ENCODE measurements at places on chromosomes 4 and X.

- no peak for DNase-seq
Observed at GRCh38 chr4:74197080-74197479, 39.2 kb downstream of the MTHFD2L start.

DNA sequence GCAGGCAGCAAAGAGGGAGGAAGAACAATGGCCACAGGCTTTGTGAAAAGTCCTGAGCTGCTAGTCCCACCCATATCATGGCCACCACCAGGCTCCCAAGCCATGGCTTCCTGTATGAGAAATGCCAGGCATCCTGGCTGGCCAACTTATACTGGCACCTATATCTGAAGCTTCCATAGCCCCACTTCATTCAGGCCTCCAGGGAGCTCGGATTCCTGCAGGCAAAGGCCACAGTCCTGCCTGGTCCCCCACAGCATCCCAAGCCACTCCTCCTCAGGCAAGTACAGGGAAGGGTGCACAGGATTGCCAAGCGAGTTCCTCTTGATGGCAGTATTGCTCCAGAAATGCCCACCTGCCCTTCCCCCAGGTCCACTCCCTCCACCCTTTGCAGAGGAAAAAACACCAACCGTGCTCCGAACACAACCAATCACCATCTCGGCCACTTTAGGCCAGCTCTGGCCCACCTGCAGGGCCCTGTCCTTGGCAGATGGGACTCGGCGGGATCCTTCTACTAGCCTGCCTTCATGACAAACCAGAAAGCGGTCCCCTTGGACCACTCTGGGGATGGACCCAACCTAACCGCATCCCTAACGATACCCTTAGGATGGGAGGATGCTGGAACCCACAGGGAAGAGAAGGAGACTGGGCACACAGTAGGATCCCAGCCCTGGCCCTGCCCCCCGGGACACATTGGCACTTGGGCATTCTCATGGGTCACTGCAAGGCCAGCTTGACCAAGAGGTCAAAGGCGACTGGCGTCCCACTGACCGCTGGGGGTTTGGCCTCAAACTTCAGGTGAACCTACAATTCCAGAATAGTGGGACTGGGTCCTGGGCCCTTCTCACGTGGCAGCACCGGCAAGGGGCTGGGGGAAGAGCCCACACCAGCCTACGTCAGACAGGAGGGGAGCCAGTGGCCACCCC lies 220.4 kb upstream of the AGTR2 start:
- DNase-seq: no peak

DNA sequence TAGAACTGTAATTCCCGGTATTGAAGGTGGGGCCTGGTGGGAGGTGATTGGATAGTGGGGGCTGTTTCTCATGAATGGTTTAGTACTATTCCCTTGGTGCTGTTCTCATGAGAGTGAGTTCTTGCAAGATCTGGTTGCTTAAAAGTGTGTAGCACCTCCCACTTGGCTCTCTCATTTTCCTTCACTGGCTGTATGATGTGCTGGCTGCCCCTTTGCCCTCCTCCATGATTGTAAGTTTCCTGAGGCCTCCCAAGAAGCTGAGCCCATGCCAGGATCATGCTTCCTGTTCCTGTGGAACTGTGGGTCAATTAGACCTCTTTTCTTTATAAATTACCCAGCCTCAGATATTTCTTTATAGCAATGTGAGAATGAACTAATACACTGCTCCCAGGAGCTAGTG lies 8.7 kb downstream of the ANXA10 start:
- DNase-seq: no peak

DNA sequence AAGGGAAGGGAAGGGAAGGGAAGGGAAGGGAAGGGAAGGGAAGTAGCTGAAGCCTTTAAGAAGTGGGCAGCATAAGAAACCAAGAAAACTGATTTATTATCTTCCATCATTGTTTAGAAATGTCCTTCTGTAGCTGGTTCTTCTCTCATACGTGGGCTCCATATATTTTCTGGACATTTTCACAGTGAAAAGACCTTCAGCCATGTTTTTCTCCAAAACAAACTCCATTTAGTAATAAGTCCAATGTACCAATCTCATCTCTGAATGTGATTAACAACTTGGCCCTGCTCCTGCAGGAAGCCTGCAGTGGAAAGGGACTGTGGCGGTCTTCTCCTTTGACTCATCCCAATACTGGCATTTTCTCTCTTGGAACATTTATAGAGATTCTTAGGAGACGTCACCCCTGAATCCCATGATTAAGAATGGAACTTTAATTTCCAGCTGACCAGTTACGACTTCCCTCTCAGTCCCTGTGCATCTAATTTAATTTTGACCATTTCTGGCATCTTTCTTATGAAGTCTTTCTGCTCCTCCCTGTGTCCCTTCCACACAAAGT lies 96.6 kb upstream of the GUCY1A1 start:
- no peak for DNase-seq

GRCh38 chr4:112185334-112185733 lies 40.1 kb downstream of the FAM241A start:
- no peak for DNase-seq

DNA sequence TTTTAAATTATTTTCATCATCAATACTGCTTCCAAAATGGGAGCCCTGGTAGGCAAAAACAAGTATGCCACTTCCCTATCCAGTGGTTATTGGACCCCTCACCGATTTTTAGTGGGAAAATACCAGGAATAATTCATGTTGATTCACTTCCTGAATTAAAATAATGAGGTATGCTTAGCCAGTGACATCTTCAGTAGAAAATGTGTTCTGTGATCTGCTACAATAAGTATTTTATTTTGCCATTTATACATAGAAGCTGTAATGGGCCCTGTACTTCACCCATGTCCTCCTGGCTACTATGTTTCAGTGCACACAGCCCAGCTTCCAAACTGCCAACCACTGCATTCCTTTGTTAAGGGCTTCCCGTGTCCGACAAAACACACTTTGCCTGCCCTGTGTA lies 41.0 kb upstream of the KLHL34 start:
- DNase-seq: no peak

GRCh38 chrX:33183361-33183760 lies 28.0 kb downstream of the DMD start:
- DNase-seq: no peak

DNA sequence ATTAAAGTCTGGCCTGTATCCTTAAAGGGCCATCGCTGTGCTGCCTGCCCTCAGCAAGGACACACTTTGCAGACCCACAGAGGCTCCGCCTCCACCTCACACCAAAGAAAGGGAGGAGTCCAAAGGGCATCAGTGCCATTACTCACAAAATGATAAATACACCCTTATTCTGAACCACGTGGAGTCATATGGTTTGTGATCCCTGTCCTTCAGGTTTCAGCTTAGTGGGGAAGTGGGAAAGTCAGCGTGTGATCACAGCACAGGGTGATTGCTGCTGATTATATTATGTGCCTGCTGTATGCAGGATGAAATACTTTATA lies 35.9 kb upstream of the MSANTD1 start:
- no peak for DNase-seq

DNA sequence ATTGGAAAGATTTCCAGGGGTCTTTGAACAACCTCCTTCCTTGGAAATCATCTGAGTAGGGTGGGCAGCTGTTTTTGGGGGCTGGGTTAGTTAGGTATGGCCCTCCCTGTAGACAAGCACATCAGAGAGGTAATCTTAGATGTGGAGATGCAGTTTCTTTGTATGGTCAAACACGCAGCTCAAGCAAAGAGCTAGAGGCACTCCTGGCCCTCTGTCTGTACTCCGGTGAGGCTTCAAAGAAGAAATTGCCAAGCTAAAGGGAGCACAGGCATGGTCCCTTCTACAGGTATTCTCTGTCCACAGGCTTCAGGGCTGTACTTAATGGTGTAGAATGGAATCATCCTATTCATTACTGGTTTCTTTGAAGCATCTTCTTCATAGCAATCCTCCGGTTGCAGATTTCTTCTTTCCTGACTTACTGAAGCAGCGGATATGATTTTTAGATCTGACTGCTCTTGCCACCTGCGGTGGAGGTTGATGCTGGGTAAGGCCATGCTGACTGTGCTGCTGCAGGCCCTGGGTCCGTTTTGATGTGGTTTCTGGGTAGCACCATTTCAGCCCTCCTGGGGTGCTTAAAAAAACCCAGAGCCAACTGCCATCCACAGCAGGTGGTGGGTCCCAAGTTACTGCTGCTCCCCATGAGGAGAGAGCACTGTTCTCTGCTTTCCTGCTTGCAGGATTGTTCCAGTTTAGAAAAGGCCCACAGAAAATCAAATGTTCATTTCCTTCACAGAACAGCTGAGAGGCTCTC lies 318.9 kb upstream of the GATB start:
- DNase-seq: peak; percentile 9

DNA sequence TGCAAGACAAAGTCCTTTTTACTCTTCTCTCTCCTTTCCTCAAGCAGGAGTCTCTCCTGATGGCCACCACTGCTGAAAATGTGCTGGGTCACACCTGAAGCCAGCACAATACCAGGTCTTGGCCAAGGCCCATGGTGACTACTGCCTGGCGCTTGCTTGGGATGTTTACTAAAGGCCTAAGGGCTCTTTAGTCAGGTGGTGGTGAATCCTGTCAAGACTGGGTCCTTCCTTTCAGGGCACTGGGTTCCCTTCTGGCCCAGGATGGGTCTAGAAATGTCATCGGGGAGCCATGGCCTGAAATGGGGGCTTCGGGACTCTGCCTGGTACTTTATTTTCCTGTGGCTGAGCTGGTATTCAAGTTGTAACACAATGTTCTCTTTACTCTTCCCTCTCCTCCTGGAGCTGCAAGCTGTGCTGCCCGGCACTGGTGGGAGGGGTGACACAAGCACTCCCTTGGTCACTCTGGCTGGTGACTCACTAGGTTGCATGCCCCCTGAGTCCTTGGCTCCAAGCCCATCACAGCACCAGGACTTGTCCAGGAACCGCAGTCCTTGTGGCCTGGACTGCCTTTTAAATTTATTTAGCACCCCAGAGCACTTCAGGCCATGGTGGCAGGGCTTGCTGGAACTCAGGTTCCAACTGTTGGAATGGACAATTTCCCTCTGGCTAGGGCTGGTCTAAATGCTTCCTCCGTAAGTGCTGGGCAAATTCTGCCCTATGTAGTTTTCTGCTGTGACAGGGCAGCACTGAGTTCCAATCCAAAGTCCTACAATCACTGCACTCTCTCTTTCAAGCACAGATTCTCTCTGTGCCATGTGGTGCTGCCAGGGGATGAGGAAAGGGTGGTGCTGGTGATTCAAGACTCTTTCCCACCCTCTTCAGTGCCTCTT lies 11.3 kb downstream of the ARL13A start:
- DNase-seq: no peak

DNA sequence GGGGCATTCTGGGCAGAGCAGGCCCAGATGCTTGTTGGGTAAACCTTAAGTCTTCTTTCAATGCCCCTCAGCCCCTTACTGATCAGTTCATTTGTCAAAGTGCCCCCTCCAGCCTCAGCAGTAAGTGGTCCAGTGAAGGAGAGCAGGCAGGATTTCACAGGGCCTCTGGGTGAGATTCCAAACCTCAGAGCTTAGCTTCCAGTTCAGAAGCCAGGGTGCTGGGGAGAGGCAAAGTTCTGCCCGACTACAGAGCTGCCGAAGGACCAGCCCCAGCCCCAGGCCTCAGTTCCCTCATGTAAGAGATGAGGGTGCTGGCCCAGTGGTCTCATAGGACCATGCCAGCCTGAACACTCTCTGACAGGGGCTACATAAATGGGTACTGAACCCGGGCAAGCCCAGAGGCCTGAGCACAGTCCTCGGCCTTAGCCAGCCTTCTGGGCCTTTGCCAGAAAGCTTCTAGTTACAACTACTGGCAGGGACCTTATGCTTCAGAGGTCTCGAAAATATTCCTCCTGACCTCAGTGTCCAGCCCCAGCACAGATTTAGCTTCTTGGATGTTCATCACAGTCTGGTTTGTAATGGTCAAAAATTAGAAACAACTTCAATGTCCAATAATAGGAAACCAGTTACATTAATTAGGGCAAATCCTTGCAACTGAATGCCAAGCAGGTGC lies 851 bp upstream of the RIPPLY1 start:
- no peak for DNase-seq

- DNase-seq: no peak
Observed at GRCh38 chr4:89482926-89483595, 175.5 kb upstream of the GPRIN3 start.

DNA sequence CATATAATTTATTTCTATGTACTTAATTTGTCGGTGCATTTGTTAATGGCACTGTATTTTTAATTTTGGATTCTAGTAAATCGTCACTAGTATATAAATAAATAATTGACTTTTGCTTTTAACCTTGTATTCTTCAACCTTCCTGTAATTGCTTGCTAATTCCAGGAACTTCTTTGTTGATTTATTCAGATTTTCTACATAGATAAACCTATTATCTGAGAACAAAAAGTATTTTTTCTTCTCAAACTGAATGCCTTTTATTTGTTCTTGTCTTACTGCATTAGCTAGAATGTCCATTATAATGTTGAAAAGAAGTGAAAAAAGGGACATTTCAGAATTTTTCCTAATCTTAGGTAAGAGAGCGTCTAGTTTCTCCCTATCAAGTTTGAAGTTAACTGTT lies 839.1 kb downstream of the SH3BGRL start:
- no peak for DNase-seq

DNA sequence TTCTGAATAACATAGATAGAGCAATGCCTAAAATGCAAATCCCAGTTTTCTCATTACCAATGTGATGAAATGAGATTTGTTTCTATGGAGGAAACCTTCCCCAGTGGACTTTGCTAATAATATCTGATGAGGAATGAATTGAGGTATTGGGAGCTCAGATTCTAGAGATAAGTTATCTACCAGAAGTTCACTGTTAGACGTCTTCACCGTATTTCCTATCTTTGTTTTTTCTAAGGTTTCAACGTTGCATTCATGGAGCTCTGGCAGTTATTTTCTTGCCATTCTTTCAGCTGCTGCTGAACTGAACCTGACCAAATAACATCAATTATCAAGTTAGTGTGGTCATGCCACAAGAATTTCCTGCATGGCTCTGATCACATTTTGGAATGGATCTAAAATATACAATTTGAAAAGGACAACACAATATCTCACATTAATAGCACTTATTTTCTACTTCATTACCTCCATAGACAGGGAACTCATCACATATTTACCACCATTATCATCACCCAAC lies 511.8 kb upstream of the LCORL start:
- DNase-seq: no peak

All from stimulated activated CD8-positive, alpha-beta memory T cell treated with anti-CD3 and anti-CD28 coated beads, Interleukin-4, amount 100 ng/mL, for 4 hours (primary cell).